ENCODE measurements at places on chromosomes 3 and 15. TPM values are rescaled to one million over a fixed set of nuclear protein-coding genes. Genes with fewer than 3 reads are reported as not detected.

IRAK2 gene
- 12.8 TPM for total RNA-seq

ACKR2 gene
- 0.13 TPM for total RNA-seq

CMTM8 gene
- 14.7 TPM for total RNA-seq

ITIH1 gene
- not detected for total RNA-seq

HYAL1 gene
- total RNA-seq = 0.54 TPM

MNS1 gene
- total RNA-seq = 3.0 TPM

GADL1 gene
- total RNA-seq = not detected

PLIN1 gene
- 0.06 TPM for total RNA-seq

SERPINI2 gene
- not detected for total RNA-seq

PLCL2 gene
- total RNA-seq = 3.9 TPM

DAG1 gene
- total RNA-seq = 54.1 TPM

TIMP4 gene
- 13.6 TPM for total RNA-seq

DUOX1 gene
- total RNA-seq = not detected

LRRC2 gene
- not detected for total RNA-seq

KIF15 gene
- 7.4 TPM for total RNA-seq

GRIP2 gene
- 1.3 TPM for total RNA-seq

WDR49 gene
- not detected for total RNA-seq

PLSCR5 gene
- total RNA-seq = not detected

SLC6A1 gene
- total RNA-seq = not detected

GTF2E1 gene
- 11.8 TPM for total RNA-seq

CISH gene
- 0.63 TPM for total RNA-seq

NANOGP8 gene
- not detected for total RNA-seq

SPSB4 gene
- total RNA-seq = 0.20 TPM

TGM4 gene
- total RNA-seq = 0.23 TPM

All from A549 treated with AZD2906 at 1 μM for 4 hours (cell line).